ENCODE measurements at places on chromosomes 5 and 9.

- no peak for DNase-seq
These were observed 79.4 kb downstream of the PAM start for GRCh38 chr5:102834438-102834964.

DNA sequence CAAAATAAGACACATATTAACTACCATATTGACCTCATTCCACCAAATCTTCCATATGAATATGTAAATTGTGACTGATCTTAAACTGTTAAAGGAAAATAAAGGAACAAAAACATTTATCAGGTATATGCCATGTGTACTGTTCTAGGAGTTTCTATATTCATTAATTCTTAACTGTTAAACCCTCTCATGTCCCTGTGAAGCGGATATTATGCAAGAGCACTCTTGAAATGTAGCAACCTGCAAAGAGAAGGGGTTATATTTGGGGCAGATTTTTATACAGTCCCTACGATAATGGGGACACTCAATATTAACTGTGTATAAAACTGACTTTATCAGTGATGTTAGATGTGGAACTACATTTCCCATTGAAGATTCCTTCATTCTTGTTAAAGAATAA lies 184.9 kb upstream of the OR13F1 start:
- no peak for DNase-seq

- DNase-seq: no peak
These were observed 137.3 kb upstream of the PCA3 start for GRCh38 chr9:76626980-76627379.

DNA sequence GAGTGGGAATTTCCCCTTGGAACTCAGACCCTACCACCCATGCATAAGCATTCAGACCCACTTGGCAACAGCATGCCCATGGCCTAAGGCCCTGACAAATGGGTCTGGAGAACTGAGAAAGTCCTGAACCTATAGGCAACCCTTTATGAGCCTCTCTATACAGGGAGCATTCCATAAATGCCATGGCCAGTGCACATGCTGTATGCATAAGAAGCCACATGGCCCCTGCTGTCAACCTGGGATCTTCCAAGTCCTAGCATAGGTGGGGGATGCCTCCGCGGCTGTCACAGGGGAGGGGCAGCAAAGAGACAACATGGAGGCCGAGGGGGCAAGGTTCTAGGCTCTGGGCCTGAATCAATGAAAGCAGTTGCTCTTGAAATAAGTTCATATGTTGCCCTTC lies 8.2 kb upstream of the NIPAL4 start:
- no peak for DNase-seq

GRCh38 chr9:6409811-6410210 lies 3.2 kb upstream of the UHRF2 start:
- no peak for DNase-seq

DNA sequence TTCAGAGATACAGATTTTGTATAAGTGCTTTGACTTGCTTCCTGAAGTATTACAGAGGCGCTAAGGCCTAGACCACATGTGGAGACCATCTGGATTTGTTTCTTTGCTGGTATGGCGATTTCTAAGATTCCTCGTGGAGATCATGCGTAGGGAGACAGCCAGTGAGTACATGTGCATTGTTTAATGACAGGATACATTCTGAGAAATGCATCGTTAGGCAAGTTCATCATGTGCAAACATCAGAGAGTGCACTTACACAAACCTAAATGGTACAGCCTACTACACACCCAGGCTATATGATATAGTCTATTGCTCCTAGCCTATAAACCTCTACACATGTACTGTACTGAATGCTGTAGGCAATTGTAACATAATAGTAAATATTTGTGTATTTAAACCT lies 16.5 kb upstream of the CEP120 start:
- no peak for DNase-seq

Measured in inflammatory macrophage (primary cell).